ENCODE measurements at places on chromosomes 13 and 19. TPM values are rescaled to one million over a fixed set of nuclear protein-coding genes. Genes with fewer than 3 reads are reported as not detected.

- no peak for DNase-seq
These were observed 31.9 kb downstream of the INTS6 start for GRCh38 chr13:51420681-51421490.

GRCh38 chr19:18644196-18645034 is 7.6 kb downstream of the KLHL26 start:
- DNase-seq: no peak

DNA sequence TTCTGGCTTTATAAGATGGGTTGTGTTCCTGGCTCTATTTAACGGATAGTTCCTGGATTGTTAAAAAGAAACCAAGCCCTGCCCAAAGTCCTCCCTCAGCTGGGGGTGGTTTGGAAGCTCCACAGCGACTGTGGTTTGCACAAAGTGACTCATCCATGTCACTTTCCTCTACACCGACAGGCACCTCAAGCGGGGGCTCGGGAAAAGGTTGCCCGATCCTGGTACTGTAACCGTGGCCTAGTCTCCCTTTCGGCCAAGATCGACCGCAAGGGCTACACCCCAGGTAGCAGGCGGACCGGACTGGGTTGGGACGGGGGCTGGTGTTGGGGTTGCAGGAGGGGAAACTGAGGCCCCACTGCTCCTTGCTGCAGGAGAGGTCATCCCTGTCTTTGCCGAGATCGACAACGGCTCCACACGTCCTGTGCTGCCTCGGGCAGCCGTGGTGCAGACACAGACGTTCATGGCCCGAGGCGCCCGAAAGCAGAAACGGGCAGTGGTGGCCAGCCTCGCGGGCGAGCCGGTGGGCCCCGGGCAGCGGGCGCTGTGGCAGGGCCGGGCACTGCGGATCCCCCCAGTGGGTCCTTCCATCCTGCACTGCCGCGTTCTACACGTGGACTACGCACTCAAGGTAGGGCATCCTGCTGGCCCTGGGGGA is 1.6 kb downstream of the ARRDC2 start:
- DNase-seq: no peak

DNA sequence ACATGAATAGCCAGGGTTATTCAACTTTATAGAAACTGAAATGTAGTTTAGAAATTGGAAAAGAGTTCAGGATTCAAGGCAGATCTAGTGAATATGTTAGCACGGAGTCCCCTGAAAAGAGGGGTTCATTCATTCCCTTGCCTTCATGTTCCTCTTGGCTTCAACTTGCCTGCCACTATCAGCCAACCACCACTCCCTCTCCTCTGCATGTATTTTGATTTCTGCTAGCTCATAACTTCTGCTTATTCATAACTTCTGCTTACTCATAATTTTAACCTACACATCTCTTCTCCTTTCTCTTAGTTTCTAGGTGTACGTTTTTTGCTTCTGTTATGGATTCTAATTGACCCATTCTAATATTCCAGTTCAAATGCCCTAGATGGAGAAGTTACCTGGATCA is 5.5 kb upstream of the SERTM1 start:
- no peak for DNase-seq

- DNase-seq: no peak
These were observed 111.1 kb downstream of the STARD13 start for GRCh38 chr13:33174491-33174890.

DNA sequence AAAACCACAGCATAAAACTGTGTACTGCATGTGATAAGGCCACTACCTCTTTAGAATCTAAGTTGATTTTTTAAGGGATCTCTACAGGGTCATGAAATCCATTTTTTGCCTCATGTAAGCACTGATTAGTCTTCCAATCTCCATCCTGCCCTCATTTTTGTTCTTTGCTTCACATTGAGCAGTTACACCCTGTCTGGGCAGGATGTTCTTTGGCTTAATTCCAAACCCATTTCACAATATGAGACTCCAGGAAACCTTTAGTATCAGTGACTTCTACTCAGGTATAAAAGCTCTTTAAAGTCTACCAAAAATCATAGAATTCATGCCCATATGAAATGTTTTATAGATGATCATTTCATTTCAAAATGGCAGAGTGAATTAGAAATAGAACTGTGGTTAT is 592.6 kb downstream of the TBC1D4 start:
- no peak for DNase-seq

GRCh38 chr13:40534456-40534855 is 132.0 kb downstream of the FOXO1 start:
- no peak for DNase-seq

- no peak for DNase-seq
These were observed 145.6 kb upstream of the KLHL1 start for GRCh38 chr13:70253834-70254233.

DNA sequence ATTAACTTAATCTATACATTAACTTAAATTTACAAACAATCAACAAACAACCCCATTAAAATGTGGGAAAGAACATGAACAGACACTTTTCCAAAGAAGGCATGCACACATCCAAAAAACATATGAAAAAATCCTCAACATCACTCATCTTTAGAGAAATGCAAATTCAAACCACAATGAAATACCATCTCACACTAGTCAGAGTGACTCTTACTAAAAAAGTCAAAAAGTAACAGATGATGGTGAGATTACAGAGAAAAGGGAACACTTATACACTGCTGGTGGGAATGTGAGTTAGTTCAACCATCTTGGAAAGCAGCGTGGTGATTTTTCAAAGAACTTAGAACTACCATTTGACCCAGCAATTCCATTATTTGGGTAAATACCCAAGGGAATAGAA is 759.2 kb upstream of the SLITRK1 start:
- DNase-seq: no peak

GRCh38 chr13:109790086-109790485 is 3.7 kb upstream of the IRS2 start:
- no peak for DNase-seq

DNA sequence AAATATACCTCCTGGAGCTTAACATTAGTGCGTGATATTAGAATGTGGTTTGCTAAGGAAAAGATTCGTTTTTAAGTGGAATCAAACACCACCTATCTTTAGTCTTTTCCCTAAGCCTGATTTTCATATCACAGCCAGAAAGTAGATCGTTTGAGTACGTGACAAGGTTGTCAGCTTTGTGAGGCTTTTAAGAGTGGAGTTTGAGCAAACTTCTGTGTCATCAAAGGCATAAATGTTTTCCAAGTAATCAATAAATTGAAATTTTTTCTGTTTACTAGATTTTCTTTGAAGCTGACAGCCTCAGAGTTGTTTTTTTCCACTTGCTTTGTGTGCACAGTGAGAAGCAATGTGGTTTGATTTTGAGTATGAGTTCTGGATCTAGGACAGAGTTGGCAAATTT is 6.5 kb upstream of the ZNF331 start:
- DNase-seq: no peak

DNA sequence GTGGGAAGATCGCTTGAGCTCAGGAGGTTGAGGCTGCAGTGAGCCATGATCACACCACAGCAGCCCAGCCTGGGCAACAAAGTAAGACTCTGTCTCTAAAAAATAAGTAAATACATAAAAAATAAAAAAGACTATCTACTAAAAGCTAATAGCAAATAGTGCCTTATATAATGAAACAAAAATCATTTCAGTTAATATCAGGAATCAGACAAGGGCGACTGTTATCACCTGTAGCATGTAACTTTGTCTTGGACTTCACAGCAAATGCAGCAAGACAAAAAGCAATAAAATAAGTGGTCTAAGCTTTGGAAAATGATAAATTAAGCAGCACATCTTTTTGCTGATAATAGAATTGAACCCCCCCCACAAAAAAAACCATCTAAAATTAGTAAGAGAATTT is 21.2 kb upstream of the GPI start:
- DNase-seq: no peak

GRCh38 chr13:57634839-57635165 is 3.3 kb downstream of the PCDH17 start:
- peak; percentile 66 for DNase-seq

- no peak for DNase-seq
These were observed 45.1 kb downstream of the ATP11A start for GRCh38 chr13:112734696-112735547.

GRCh38 chr19:45464852-45465441 is 2.8 kb upstream of the FOSB start:
- DNase-seq: no peak

DNA sequence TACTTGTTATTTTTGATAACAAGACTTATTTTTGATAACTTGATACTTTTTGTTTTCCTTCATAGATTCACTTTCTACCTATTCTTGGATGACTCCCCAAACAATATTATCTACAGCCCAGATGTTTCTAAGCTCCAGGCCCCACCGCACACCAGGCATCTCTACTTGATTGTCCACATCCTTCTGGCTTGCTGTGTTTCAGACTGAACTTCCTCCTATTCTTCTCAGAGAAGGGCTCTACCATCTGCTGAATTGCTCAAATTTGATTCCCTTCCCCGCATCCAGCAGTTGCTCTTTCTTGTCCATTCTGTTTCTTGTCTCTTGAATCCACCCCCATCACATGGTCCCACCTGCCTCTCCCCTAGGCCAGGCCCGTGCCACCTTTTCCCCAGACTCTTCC is 13.0 kb downstream of the NUDT15 start:
- DNase-seq: no peak

- no peak for DNase-seq
These were observed 18.6 kb upstream of the EHD2 start for GRCh38 chr19:47694466-47695273.

GRCh38 chr13:113147206-113147605 is 11.2 kb upstream of the PROZ start:
- peak; percentile 46 for DNase-seq

- DNase-seq: no peak
These were observed 1.2 kb downstream of the MADCAM1 start for GRCh38 chr19:497491-497868.

DNA sequence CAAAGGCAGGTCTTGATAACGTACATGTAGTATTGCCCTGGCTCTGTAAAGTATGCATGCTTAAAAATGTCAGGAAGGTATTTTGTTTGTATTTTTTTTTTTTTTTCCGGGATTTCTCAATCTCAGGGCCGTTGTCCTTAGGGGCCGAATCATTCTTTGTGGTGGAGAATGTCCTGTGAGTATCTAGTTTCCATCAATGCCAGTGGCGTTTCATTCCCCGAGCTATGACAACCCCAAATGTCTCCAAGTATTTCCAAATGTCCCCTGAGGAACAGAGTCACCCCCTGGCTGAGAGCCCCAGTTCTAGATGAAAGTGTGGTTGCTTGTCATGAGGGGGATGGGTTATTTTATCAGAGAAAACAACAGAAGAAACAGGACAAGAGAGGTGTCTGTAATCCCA is 68.7 kb downstream of the ACSBG2 start:
- DNase-seq: no peak

- no peak for DNase-seq
These were observed 460.8 kb downstream of the TBC1D4 start for GRCh38 chr13:75021151-75021550.

GRCh38 chr19:14577885-14578427 is 4.9 kb upstream of the CLEC17A start:
- DNase-seq: no peak

DNA sequence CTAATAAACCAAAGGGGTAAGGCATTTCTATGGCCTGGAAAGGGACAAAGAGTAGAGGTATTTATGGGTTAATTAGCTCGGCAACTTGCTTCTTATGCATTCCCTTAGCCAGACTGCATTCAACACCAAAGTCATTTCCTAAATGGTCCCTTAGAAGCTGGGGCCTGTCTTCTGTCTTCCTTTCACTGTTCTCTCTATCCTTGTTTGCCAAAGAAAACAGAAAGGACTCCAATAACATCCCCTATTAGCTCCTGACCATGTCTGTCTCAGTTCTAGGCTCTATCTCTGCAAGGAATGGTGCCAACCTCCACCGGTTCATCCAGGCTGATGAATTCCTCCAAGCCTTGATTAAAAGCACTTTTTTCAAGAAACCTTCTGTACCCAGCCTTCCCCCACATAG is 123.5 kb downstream of the KCTD12 start:
- DNase-seq: no peak

DNA sequence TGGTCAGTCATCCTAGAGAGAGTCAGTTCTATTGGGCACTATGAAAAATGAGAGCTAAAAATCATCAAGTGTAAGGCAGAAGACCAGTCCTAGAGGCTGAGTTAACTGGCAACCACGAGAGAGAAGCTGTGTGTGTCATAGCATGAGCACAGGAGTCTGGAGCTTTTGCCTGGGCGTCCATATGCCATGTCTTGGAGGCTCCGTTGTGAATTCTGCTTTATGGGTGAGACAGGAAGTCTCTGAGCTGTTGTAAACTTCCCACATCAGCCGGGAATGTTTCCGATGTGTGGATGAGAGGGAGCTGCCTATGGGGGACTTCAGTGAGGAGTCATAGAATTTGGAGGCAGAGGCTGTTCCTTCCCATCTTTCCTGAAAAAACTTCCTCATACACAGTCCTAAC is 120.0 kb downstream of the ITGBL1 start:
- DNase-seq: no peak

DNA sequence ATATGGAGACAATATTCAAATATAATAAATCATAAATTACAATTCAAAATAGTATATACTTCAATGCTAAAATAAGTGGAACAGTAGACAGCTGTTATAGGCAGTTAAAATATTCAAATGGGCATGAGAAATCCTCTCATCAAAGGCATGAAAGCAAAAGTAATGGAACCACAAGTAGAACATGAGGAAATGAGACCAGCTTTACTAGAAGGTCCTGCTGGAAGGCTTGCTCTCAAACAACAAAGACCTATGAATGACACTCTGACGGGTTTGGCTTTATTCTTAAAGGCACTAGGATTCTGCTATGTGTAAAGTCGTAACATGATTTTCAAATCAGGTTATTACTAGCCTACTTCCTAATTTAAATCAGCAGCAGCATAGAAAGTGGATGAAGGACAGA is 148.1 kb downstream of the VWA8 start:
- no peak for DNase-seq

GRCh38 chr19:21611659-21612402 is 106.4 kb downstream of the ZNF429 start:
- no peak for DNase-seq

DNA sequence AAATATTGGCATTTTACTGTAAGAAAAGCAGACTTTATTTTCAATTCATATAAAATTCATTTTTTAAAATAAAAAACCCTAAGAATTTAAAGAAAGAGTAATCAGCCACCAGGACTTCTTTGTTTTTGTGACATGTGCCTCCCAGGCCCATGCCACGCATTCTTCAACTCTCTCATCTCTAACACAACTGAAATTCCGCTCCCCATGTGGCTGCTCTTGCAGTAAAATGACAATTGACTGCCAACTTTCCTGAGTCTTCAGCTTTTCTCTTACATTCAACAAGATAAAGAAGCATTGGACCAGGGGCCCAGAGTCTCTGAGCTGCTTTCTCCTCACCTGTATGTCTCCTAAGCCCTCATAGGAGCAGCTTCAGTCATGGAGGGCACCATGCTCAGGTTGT is 372.1 kb downstream of the UQCRFS1 start:
- no peak for DNase-seq

GRCh38 chr13:43846496-43847158 is 32.9 kb downstream of the CCDC122 start:
- no peak for DNase-seq

- DNase-seq: no peak
These were observed 23.5 kb upstream of the DLEU7 start for GRCh38 chr13:50866817-50867636.

Gene HSD17B14
- total RNA-seq: 1.9 TPM

Gene FXYD3
- not detected for total RNA-seq

Gene CGB1
- not detected for total RNA-seq

Gene THSD1
- 6.8 TPM for total RNA-seq

Gene EDNRB
- total RNA-seq: 21.7 TPM

Gene ATG4D
- total RNA-seq: 47.6 TPM

Gene PNMA8B
- 0.75 TPM for total RNA-seq

Gene NTF4
- total RNA-seq: not detected

Gene CEACAM7
- not detected for total RNA-seq

Gene GRIN2D
- 0.70 TPM for total RNA-seq

Gene C19orf81
- total RNA-seq: 2.1 TPM

Gene ZNF234
- 9.6 TPM for total RNA-seq

Gene PSG1
- total RNA-seq: not detected

Gene PRTN3
- 0.62 TPM for total RNA-seq

Gene PSG11
- not detected for total RNA-seq

Gene SERP2
- 7.9 TPM for total RNA-seq
